ENCODE measurements at places on chromosomes 3 and 15.
A peak's percentile ranks its signal among the peaks of the same experiment; 100 is the strongest.

GRCh38 chr3:10722911-10723310, 93.1 kb upstream of the SLC6A11 start:
- no peak for DNase-seq

DNA sequence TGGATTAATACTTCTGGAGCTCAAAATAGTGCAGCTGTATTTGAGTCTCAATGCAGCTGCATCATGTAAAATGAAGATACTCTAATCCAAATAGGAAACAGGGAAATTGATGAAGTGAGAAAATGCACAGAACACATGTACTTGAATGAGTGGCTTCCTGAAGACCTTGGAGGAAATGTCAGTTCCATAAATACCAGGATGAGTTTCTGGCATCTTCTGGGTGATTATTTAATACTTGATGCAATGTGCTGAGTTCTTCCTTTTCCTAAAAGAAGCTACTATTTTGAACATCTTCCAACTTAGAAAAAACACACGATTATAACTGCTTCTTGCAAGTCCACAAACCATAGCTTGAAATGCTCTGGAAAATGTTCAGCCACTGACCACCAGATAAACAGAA, 162.8 kb downstream of the SLC9A9 start:
- no peak for DNase-seq

- no peak for DNase-seq
Observed at GRCh38 chr15:95567686-95568085, 762.8 kb upstream of the NR2F2 start.

DNA sequence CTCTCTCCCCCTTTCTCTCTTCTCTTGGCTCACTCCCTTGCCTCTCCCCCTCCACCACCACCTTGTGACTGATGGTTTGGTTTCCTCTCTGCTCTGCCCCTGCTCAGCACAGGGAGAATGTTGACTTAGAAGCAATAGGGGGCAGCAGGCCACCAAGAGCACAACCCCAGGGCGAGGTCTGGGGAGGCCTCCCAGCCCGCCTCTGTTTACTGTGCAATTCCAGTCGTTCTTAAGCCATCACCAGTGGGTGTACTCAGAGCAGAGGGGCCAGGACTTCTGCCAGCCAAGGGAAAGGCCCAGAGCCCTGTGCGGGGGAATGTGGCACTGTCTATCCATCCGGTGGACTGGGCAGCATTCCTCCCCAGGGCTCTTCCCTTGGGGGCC, 5.7 kb upstream of the APEH start:
- no peak for DNase-seq

DNA sequence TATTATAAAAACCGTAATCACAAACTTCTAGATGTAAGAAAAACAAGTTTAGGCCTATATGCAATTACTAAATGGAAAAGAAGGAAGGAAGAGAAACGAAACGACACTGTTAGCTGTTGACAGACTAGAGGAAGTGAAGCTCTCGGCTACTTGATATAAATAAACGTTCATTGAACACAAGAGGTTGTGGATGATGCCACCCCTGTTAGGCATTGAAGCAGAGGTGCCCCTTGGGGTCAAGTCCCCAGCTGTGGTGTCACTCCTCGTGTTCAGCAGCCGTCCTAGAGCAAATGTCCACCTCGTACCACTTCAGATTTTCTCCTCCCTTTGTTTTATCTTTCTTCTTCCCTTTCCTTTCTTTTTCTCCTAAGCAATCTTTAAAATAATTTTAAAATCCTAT, 146.5 kb upstream of the UBE2E1 start:
- DNase-seq = no peak

GRCh38 chr3:161551697-161552096, 55.1 kb downstream of the OTOL1 start:
- DNase-seq = no peak

DNA sequence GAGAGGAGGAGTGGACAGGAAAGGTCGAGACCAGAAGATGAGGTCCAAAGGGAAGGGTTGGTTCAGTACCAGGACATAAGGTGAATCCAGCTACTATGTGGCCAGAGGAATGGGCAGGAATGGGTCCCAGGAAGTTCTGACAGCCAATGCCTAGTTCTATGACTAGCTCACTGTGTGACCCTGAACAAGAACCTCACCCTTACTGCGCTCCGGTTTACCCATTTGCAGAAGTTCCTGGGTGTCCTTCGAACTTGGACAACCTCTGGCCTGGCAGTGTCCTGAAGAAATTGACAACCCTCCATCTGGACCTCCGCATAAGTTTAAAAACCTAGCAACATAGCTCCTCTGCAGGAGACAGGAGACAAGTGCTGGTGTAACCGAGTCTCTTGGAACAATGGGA, 12.2 kb upstream of the PSTPIP1 start:
- no peak for DNase-seq

DNA sequence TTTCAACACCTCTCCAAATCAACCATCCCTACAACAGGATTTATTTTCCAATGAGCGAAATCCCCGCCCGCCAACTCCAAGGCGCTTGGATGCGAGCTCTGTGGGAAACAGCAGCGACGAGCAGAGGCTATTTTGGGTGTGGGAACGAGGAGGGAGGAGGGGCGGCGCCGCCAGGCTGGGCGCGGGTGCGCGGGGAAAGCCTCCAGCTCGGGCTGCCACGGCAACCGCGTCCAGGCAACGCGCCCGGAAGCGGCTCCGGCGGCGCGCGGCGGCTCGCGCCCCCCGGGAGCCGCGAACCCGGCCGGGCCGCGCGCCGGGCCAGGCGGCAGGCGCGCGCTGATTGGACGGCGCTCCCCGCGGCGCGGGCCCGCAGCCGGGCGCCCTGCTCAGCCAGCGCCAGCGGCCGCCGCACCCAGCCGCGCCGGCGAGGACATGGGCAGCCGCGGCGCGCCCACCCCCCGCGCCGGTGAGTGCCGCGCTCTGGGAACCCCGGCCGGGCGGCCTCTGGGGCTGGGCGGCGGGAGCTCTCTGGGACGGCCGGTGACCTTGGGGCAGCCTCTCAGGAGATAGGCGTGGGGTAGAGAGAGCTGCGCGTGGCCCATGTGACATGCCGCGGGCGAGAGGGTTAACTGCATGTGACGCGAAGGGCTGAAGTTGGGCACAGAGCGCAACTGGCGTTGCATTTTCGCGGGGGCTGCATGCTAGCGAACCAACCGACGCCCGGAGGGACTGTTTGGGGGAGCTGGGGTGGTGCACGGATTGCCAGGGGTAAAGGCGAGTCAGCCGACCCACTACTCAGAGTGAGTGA, at the start of gene FAM81A:
FAM81A (plus strand) TSS at position 370 of the 808 bp plus-strand sequence. CDS start 20,441 bp downstream, outside the sequence.
- peak; percentile 35 for DNase-seq

DNA sequence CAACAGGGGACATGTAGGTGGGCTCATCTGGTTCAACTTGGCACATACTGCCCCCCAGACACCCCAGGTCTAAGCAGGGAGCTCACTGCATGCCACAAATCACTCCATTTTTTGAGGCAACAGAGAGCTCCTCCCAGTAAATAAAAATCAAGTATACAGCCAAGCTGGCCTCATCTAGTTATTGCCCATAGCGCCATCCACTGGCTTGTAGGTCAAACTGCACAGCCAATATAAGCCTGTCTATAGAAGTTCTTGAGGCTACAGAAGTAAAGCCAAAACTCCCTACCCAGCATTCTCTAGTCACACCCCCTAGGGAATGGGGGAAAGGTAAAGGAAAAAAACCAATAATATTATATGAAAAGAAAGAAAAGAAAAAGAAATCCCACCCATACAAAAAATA, 453.7 kb downstream of the ZNF385D start:
- DNase-seq = no peak
